ENCODE measurements at places on chromosomes 7 and 10. TPM values are rescaled to one million over a fixed set of nuclear protein-coding genes. Genes with fewer than 3 reads are reported as not detected.

DNA sequence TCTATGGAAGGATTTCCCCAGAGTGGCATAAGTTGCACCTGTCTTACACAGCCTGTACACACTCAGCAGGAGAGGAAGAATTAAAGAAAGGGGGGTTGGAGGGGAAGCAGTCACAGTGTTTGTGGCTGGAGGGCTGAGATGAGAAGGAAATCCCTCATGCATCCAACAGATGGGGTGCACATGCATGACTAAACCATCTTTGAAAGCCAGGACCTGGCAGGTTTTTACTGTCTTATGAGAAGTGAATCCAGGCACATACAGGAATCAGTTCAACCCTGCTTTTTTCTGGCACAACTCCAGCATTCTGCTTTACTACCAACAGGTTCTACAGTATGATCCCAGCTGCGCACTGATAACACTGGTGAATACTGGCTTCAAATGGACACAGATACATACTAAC, 107.7 kb downstream of the CACNA2D1 start:
- DNase-seq = no peak
- H3K4me1 ChIP-seq = no peaks in the 10 kb centered on the region

AGMO gene
- total RNA-seq = 33.0 TPM

DNA sequence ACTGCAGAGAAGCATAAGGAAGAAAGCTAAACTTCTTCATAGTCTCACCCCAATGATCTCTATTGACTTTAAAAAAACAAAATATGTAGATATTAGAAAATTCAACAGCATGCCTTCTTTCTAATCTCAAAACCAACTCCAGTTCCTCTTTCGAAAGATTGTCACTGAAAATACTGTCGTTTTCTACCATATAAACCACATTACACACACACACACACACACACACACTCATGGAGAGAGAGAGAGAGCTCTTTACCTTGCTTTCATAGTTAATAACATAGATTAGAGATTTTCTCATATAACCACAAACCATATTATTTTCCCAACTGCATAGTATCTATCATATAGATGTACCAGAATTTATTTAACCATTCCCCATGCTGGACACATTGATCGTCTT, 296.2 kb upstream of the MGMT start:
- H3K4me3 ChIP-seq = no peak overlapping the region
- no peak for DNase-seq
- H3K4me1 ChIP-seq = no peaks in the 10 kb centered on the region
- H3K36me3 ChIP-seq = no peaks in the 10 kb centered on the region
- H3K27ac ChIP-seq = no peak overlapping the region

GRCh38 chr10:50604049-50604640, 19.6 kb downstream of the SGMS1 start:
- H3K36me3 ChIP-seq = no peaks in the 10 kb centered on the region
- peaks cover 82% of the 10 kb centered on the region for H3K4me1 ChIP-seq
- no peak overlapping the region for H3K4me3 ChIP-seq
- no peaks in the 10 kb centered on the region for H3K27me3 ChIP-seq
- H3K27ac ChIP-seq = peak overlapping the region; percentile 80

MICALL2 gene
- total RNA-seq = 119 TPM

DNA sequence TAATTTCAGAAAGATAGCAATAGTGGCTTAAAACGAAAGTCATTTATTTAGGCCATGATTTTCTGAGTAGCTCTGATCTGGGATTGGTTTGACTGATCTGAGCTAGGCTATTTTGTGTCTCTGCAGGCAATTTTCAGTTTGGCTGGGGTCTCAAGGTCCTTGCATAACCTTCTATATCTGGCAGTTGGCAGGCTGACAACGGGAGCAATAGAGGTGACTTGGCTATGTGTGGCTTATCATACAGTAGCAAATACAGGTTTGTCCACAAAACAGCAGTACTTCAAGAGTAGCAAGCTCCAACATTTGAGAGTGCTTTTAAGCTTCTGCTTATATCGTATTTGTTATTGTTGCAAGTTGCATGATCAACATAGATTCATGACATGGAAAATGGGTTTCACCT, 1167.3 kb upstream of the CELF2 start:
- H3K4me3 ChIP-seq = no peak overlapping the region
- peak; percentile 45 for DNase-seq
- no peaks in the 10 kb centered on the region for H3K27me3 ChIP-seq
- H3K36me3 ChIP-seq = no peaks in the 10 kb centered on the region
- no peak overlapping the region for H3K27ac ChIP-seq

DNA sequence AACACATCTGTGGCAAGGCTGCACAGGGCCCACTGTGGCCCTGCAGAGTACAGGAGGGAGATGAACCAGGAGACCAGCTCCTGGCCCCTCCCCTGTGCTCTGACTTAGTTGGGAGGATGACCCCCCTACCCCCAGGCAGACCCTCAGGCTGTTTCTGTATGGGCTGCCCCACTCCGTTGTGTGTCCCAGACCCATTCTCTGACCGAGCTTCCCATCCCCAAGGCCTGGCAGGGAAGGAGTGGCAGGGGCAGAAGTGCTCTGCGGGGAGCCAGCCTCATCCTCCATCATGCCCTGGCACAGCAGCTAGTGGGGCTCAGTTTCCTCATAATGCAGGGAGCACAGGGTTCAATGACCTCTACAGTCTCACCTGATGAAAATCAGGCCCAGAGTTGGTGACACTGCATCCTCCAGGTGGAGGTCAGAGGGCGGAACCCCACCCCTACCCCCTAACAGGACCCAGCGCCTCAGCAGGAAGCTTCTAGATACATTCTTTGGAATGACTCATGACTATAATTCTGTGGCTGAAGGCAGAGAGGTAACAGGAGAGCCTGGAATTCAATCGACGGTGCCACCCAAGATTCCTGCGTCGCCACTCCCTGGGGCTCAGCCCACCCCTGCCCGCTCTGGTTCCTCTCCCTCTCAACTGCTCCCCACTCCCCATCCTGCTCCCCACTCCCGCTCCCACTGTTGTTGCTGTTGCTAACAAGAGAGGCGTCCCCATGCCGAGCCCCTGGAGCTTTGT, 18.2 kb downstream of the PODXL start:
- DNase-seq = no peak
- no peaks in the 10 kb centered on the region for H3K27me3 ChIP-seq
- H3K36me3 ChIP-seq = no peaks in the 10 kb centered on the region
- H3K4me1 ChIP-seq = peaks cover 20% of the 10 kb centered on the region
- no peak overlapping the region for H3K4me3 ChIP-seq

DNA sequence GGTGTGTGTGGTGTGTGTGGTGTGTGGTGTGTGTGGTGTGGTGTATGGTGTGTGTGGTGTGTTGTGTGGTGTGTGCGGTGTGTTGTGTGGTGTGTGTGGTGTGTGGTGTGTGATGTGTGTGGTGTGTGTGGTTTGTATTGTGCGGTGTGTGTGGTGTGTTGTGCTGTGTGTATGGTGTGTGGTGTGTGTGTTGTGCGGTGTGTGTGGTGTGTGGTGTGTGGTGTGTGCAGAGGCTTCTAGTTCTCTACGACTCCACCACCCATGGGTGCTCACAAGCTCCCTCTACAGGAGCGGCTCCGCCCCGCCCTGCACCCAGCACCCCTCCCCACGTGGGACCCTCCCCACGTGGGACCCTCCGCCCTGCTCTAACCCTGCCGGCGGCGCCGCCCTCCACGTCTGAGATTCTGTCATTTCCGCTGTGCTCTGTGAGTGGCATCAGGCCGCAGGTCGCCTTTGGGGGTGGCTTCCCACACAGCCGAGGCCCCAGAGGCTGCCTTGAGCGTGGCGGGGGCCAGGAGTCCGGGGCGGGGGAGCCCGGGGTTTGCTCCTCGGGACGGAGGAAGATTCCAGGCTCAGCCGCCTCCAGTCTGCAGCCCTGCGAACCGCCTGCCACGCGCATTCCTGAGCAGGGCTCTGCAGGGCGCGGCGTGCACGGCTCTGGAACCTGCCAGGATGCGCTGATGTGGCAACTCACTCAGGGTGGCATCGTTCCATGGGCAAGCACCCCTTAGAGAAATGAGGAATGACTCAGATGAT, 37.0 kb upstream of the DNAJB6 start:
- H3K27ac ChIP-seq = no peak overlapping the region
- no peaks in the 10 kb centered on the region for H3K36me3 ChIP-seq
- H3K4me3 ChIP-seq = no peak overlapping the region
- DNase-seq = no peak
